ENCODE measurements at places on chromosomes 1 and 21.

GRCh38 chr1:30815556-30815955, 58.0 kb upstream of the LAPTM5 start:
- no peak for DNase-seq

- peak; percentile 16 for DNase-seq
Measured at GRCh38 chr1:219220945-219221344, 47.3 kb downstream of the LYPLAL1 start.

GRCh38 chr1:166090244-166090643, 76.6 kb downstream of the FAM78B start:
- DNase-seq = no peak

GRCh38 chr1:42933060-42933586, 25.5 kb downstream of the SLC2A1 start:
- no peak for DNase-seq

GRCh38 chr21:32306021-32306780, 7.5 kb downstream of the MRAP start:
- DNase-seq = peak; percentile 53

DNA sequence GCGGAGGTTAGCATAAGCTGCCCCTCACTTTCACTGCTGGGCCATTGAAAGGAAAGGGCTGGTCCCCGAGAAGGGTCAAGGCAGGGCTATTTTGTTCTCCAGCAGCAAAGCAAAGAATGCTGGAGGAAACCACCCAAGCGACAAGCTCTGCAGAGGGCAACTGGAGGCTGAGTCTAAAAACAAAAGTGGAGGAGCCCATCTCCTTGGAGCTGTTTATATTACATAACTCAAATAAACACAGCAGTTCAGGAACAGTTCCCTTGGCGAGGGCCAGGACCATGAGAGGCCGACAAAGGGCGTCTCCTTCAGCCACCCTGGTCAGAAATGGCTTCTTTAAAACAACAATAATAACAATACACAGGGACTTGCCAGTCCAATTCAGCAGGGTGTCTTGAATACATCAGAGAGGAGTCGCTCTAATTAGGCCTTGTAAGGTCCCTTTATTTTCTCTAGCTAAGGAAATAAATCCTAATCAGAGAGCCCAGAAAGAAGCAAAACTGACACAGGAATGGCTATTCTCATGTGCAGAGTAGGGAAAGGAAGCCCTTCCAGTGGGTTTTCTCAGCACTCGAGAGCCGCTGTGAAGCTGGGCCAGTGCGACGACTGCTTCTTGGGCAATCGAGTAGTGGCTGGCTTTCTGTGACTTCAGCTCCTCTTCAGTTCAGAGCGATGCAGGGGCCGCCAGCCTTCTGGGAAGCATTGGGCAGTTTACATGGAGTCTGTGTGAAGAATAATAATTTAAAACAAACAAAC, 57.0 kb upstream of the TARBP1 start:
- DNase-seq = peak; percentile 87

DNA sequence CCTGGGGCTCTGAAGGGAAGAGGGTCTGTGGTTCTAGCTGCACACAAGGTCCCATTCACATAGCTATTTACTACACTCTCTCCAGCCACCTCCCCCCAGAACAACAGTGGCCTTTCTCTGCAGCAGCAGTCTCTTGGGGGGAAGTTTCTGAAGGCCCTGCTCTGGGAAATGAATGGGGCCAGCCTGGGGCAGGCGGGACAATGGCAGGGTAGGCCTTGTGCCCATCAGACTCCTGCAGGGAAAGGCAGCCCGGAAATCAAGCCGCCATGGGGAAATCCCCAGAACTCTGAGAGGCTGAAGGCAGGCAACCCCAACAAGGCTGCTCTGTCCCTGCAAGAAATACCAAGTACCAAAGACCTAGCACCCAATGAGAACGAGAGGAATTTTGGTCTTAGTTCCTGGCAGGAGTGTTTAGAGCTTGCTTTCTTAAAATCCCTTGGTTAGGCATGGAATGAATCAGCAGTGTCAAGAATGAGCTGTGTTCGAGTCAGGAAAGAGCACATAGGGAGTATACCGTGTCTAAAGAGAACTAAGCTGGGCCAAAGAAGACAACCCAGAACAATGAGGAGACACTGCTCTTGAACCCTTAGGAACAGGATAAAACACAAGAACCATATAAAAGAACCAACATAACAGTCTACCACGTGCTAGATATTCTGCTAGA, 11.3 kb downstream of the ARHGEF11 start:
- DNase-seq = no peak

- DNase-seq = no peak
Measured at GRCh38 chr1:174060090-174060489, 37.9 kb upstream of the RC3H1 start.

- peak; percentile 88 for DNase-seq
Measured at GRCh38 chr21:33266050-33266788, at the start of gene IL10RB. TSS of gene IL10RB (plus strand) at chr21:33266367. CDS start at chr21:33266466, 99 bp downstream.

- no peak for DNase-seq
Measured at GRCh38 chr1:60101516-60101915, 27.9 kb upstream of the C1orf87 start.

DNA sequence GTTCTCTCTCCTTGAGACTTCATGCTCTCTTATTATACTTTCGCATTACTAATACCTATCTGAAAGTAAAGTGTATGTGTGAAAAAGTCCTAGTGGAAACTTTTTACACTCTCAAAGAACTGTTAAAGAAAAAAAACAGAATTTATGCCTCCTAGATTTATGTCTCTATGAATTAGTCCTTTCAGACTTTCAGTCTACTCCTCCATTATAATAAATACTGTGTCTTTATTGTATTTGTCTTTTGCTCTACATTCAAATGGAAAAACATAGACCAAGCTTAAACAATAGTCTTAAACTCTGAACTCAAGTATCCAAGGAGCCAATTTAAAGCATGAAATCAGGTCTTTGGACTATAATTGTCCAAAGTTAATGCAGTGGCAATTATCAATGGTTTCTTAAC, 1449.0 kb downstream of the PLA2G4A start:
- no peak for DNase-seq

DNA sequence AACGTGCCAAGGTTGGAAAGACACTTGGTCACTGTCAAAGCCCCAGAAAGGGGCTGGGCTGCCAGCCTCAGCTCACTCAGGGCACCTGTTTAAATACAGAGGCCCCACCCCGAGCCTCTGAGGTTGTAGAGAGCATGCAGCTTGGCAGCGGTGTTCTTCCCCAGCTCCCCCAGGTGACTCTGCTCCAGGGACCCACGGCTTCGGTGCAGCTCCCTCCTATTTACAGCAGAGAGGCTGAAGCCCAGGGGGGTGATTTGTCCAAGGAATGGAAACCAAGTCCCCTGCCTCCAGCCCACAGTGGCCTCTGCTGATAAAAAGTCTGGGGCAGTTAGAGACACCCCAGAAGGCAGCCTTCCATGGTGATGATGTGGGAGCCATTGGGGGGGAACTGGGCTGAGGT, 9.1 kb upstream of the C1QA start:
- DNase-seq = no peak

GRCh38 chr1:204599098-204599497, 82.9 kb downstream of the MDM4 start:
- no peak for DNase-seq

DNA sequence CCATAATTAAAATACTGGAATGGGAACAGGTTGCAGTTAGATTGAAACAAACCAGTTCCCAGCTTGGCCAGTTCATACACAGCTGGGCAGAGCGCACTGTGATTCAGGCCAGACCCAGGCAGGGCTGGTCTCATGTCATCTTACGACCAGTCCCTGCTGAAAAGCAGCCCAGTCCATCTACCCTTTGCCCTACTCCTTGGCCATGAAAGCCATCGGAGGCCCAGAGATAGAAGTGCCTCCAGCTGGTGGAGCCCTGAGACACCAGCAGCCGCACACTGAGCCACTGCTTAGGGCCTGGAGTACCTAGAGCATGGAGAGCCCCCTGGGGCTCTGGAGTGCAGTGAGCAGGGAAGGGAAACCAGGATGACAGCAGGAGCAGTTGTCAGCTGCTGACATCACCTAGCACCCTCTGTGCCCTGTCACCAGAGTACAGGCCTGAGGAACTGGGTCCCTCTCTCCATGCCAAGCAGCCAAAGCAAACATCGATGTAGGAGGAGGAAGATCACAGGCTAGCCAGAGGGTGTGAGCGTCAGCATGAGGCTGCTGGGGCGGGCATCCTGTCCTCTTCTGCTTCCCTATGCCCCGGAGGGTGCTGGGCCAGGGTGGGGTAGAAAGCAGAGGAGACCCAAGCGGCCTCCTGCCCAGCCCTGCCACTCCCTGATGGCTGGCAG, 34.2 kb upstream of the TMEM125 start:
- DNase-seq = no peak

GRCh38 chr21:41802684-41803083, 35.8 kb upstream of the RIPK4 start:
- DNase-seq = peak; percentile 66

DNA sequence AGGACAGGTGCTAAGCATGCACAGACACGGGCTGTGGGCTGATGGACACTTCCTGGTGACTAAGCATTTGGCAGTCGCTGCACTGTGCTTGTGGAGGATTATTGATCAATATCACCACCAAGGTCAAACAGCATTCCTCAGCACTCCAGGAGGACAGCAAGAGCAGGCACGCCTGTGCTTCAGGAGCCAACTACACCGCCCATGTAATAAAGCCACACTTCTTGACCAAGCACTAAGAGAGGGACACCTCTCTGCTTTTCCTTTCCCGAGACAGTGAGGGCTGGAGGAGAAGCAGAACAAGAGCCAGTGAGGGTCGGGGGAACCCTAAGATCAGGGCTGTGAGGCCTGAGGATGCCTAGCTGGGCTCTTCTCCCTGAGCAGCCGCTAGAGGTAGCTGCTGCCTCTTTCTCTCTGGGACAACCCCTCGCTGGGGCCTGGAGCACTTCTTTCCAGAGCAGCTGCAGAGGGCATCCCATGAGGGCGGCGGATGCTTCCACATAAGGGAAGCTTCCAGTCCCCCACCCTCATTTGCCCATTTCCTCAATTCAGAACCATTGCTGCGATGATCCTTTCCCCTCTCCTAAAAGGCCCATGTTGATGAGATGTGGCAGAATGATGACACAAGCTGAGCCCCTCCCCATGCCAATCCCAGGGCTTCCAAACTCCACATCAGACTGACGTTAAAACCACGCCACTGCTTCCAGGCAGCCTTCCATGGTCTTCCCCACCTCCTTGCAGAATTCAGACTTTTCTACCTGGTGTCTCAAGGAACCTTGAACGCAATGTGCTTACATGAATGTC, 19.1 kb downstream of the RAB7B start:
- DNase-seq = peak; percentile 91

Measured in tongue (tissue), 3 donors.